Suppressor macrophage treated with lipopolysaccharide for 4 hours (primary cell): ENCODE measurements at places on chromosomes 6 and 20.

- no peak for DNase-seq
Measured at GRCh38 chr6:166121726-166122125, 45.9 kb downstream of the TBXT start.

DNA sequence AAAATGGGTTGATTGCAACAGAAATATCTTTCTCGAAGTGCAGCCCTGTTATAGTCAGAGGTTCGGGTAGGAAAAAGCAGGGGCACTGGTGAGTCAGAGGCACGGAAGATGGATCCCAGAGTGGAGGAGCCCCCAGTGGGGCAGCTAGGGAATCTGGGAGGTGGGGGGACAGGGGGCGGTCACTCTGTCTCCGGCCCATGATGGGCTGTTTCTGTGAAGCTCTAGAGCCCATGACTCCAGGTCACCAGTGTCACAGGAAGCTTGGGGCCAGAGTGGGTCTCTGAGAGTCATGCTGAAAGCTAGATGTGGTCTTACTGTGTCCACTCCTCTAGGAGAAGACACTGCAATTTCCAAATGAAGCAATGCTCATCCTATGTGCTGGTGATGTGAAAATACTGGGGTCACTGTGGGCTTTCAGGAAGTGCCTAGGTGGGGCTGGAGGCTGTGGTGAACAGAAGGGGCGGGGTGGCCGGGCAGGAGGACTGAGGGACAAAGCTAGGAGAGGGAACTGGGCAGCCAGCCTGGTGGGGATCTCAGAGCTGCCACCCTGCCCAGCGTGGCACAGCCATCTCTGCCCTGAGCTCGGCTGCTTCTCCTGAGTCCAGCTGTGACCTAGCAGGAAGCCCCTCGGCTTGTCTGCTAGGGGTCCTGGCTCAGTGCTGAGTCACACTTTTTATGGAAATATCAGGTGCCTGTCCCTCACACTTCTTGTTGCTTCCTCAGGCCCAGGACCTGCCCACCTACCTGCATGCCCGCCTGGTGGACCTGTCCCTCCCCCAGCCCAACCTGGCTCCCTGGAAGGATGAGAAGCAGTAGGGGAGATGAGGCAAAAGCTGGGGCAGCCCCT is 54.2 kb downstream of the IRF4 start:
- DNase-seq = no peak

GRCh38 chr6:148760568-148761526 is 14.0 kb downstream of the UST start:
- peak; percentile 73 for DNase-seq

DNA sequence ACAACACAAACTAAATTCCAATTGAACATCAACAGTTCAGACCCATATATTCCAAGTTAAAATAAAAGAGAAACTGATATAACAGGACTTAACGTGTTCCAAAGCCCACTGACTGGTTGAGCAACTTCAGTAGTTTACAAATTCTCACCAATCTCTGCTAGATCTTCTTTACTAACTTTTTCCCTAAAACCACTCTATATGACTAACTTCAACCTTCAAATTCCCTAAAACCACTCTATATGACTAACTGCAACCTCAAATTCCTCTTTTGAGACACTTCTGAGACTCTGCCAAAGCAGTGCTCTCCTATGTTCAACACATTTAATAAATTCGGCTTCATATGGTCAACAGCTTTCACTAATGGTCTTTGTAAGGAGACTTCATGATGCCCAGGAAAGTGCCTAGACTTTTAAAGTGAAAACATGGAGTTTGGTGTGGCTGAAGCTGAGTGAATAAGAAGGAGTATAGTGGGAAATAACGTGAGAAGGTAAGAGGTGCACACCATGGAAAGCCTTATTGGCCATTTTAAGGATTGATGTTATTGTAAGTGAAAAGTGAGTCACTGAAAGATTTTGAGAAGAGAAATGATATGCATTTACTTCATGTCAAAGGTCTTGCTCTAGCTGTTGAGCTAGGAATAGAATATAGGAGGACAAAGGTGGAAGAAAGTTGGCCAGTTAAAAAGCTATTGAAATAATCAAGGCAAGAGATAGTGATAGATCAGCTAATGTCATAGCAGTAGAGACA is 134.0 kb upstream of the HCRTR2 start:
- DNase-seq = peak; percentile 84

DNA sequence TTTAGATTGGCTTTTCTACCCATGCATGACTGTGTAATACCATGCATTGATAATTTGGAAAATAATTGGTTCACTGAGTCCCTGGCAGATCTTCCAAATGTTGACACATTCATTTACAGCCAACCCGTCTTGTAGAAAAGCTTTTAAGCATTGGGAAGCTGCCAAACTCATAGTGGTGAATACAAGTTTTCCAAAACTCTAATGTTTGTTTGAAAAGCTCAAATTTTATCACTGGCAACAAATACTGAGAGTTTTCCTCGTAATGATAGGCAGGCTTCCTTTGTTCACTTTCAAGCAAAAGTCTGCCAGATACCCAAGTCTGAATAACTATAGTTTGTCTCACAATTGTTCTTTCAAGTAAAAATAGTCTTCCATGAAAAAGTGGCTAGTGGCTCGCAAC is 143.0 kb downstream of the FIG4 start:
- DNase-seq = no peak
